Aorta (tissue), 5 donors: ENCODE measurements at places on chromosomes 2 and 18. TPM values are rescaled to one million over a fixed set of nuclear protein-coding genes. Genes with fewer than 3 reads are reported as not detected.

Gene RGPD3
- polyA plus RNA-seq: not detected

Gene TMEFF2
- polyA plus RNA-seq: not detected

Gene EPHA4
- polyA plus RNA-seq: 2.9 TPM

Gene CELF4
- polyA plus RNA-seq: not detected

Gene KYNU
- 1.2 TPM for polyA plus RNA-seq

Gene STAMBP
- 43.5 TPM for polyA plus RNA-seq

Gene MYL12B
- 434 TPM for polyA plus RNA-seq

Gene NEURL3
- polyA plus RNA-seq: not detected

Gene LAMA1
- polyA plus RNA-seq: 0.41 TPM

Gene MYOM1
- 26.4 TPM for polyA plus RNA-seq

Gene CLEC4F
- not detected for polyA plus RNA-seq

Gene KIAA2012
- not detected for polyA plus RNA-seq

Gene RUFY4
- polyA plus RNA-seq: not detected

Gene EHD3
- polyA plus RNA-seq: 16.4 TPM

Gene STARD7
- 23.8 TPM for polyA plus RNA-seq

Gene SLC4A3
- polyA plus RNA-seq: 2.9 TPM

Gene CFAP221
- polyA plus RNA-seq: not detected

Gene GAREM1
- 3.3 TPM for polyA plus RNA-seq

Gene SRD5A2
- polyA plus RNA-seq: not detected

Gene PAIP2B
- polyA plus RNA-seq: 1.3 TPM

Gene STRN
- 6.1 TPM for polyA plus RNA-seq

Gene PAPOLG
- 4.0 TPM for polyA plus RNA-seq

Gene FEV
- not detected for polyA plus RNA-seq

Gene ANKRD36B
- 2.6 TPM for polyA plus RNA-seq

Gene MAPRE3
- 7.9 TPM for polyA plus RNA-seq

Gene KIF5C
- 1.5 TPM for polyA plus RNA-seq

Gene SLC14A1
- 11.4 TPM for polyA plus RNA-seq

Gene GDF7
- polyA plus RNA-seq: 15.6 TPM

Gene ANKRD29
- 5.5 TPM for polyA plus RNA-seq

Gene ABCG8
- polyA plus RNA-seq: 1.9 TPM

Gene GPR55
- not detected for polyA plus RNA-seq

Gene PPIL3
- polyA plus RNA-seq: 39.2 TPM

Gene ABCG5
- polyA plus RNA-seq: not detected

Gene SMC6
- polyA plus RNA-seq: 5.5 TPM

Gene ERBB4
- polyA plus RNA-seq: 1.3 TPM

Gene ITSN2
- polyA plus RNA-seq: 20.5 TPM

Gene SERPINB7
- not detected for polyA plus RNA-seq

Gene SLC20A1
- polyA plus RNA-seq: 7.0 TPM

Gene CACNB4
- 1.2 TPM for polyA plus RNA-seq

Gene NIFK
- polyA plus RNA-seq: 32.8 TPM

Gene SATB2
- 1.9 TPM for polyA plus RNA-seq

Gene NT5DC4
- polyA plus RNA-seq: not detected

Gene SLC11A1
- polyA plus RNA-seq: 1.9 TPM

Gene IL37
- polyA plus RNA-seq: not detected

Gene RAB17
- 22.3 TPM for polyA plus RNA-seq

Gene CFAP65
- polyA plus RNA-seq: not detected

Gene PREPL
- 17.2 TPM for polyA plus RNA-seq

Gene RANBP2
- polyA plus RNA-seq: 15.1 TPM

Gene RFX8
- not detected for polyA plus RNA-seq

Gene ERICH2
- not detected for polyA plus RNA-seq

Gene RNF125
- 0.05 TPM for polyA plus RNA-seq

Gene SALL3
- not detected for polyA plus RNA-seq

Gene SCG2
- 4.1 TPM for polyA plus RNA-seq

Gene CFC1
- polyA plus RNA-seq: not detected

Gene CD28
- polyA plus RNA-seq: 1.0 TPM

Gene CRYGC
- not detected for polyA plus RNA-seq

Gene RBM43
- 10.1 TPM for polyA plus RNA-seq

Gene NPPC
- 0.88 TPM for polyA plus RNA-seq

Gene LRP2
- not detected for polyA plus RNA-seq
